ENCODE measurements at places on chromosomes 3 and 15.

DNA sequence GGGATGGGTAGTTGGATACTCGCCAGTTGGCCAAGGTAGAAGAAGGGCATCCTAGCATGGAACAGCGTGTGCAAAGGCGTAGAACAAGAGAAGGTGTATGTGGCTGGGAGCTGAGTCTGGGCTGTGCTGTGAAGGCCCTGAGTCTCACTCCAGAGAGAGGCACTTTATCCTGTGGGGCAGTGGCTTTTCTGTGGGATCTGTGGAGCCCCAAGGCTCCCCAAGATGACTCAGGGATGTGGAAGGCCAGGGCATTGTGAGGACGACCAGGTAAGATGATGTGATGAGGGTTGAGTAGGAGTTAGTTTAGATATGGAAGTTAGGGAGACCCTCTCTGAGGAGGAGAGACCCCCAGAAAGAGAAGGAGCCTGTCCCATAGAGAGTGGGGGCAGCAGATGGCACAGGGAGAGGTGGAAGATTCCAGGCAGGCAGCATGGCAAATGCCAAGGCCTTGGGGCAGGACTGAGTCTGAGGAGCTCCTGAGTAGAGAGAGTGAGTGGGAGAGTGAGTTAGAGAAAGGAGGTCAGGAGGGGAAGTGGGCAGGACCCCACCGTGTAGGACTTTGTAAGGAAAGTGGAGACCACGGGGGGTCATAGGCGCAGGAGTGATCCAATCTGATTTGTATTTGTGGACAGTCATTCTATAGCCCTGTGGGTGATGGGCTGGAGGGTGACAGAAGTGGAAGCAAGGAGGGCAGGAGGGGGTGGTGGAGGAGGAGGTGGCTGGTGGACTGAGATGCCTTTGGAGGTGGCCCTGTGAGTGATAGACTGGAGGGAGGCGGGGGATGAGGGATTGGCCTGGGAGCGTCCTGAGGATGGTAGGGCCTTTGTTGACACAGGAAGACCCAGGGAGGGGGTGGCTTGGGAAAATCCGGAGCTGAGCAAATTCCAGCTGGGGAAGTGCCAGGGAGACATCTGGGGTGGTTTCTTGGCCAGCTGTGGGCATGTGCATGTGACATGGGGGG, 50.3 kb downstream of the FBLN2 start:
- peak; percentile 88 for DNase-seq

GRCh38 chr15:83850015-83850414, 196.1 kb downstream of the ADAMTSL3 start:
- DNase-seq, result no peak

DNA sequence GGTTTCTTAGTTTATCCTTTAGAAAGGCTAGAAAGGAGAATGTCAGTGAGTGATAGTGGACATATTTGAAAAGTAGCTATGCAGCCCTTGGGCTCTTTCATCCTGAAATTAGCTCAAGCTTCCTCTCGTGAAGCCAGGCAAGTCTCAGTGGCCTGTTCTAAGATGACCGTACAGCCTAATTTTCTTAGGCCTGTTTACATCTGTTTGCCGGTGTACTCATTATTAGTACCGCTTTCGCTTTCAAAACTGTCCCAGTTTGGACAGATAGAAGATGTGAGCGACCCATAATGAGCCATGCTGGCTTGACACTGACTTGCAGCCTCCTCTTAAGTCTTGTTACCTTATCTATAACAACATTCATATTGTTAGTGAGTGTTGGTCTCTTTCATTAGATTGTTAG, 5.7 kb upstream of the ARL14 start:
- no peak for DNase-seq

DNA sequence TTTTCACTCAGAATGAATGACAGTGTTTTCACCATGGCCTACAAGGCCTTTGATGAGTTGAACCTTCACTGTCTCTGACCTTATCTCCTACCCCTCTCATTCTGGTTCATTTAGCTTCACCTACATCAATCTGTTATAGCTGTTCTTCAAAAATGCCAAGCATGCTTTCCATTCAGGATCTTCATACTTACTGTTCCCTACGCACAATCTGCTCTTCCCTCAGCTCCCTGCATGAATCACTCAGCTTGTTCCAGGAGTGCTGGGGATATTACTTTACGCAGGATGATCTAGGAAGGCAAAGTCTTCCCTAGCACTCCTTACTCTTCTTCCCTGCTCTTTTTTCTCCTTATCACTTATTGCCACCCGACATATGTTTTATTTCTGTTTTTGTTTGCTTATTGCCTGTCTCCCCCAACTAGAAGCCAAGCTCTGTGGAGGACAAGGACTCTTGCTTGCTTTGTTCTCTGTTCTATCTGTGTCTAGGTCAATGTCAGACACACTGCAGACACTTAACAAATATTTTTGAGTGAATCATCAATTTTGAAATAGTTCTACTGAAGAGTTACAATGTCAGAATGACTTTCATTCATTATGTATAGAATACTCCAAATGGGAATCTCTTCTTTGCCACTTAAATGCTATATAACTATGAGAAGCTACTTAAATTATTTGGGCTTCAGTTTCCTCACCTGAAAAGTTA, 238.3 kb upstream of the FEZF2 start:
- DNase-seq, result peak; percentile 17

- DNase-seq, result peak; percentile 83
Observed at GRCh38 chr3:128274837-128275236, 121.6 kb downstream of the EEFSEC start.

DNA sequence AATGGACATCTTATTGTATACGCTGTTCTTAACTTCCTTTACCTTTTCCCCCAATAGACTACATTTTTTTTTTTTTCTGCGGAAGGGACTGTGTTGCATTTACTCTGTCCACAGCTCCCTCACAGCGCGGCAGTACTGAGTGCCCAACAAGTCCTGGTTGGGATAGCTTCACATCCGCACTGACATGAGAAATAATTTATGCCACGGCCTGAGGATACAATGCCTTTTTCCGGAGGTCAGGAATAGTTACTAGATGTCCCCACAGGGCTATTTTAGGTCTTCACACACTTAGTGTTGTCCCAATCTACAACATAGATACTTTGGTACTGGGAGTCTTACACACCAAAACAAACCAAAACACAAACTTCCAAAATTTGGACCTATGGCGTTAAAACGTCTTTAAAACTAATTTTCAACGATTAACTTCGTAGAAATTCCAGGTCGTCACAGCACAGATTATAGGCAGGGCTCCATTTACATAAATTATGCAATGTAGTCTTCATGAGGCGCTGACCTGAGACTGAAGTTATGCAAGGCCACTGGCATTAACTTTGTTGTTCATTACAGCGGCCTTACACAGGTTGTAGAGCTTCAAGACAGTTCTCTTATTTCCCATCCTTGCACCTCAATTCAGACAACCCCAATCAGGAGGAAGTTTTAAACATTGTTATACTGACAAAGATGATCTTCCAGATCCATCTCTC, 989 bp upstream of the PPIB start:
- DNase-seq, result peak; percentile 59

- DNase-seq, result no peak
Observed at GRCh38 chr3:15476378-15476777, 45.1 kb downstream of the COLQ start.

GRCh38 chr3:184134746-184135148, 411 bp upstream of the EIF2B5 start:
- DNase-seq, result no peak

GRCh38 chr15:99507504-99508310, 58.1 kb upstream of the MEF2A start:
- no peak for DNase-seq

- DNase-seq, result peak; percentile 91
Observed at GRCh38 chr15:76196269-76197231, 114.7 kb downstream of the ETFA start.

- no peak for DNase-seq
Observed at GRCh38 chr3:144763878-144764454, 792.3 kb downstream of the DIPK2A start.

- DNase-seq, result peak; percentile 64
Observed at GRCh38 chr3:118938183-118938961, 96.3 kb downstream of the IGSF11 start.

GRCh38 chr3:132669256-132669777, 9.2 kb downstream of the UBA5 start:
- no peak for DNase-seq
